ENCODE measurements at places on chromosomes 1 and 21. TPM values are rescaled to one million over a fixed set of nuclear protein-coding genes. Genes with fewer than 3 reads are reported as not detected.

The LCE3E gene
- total RNA-seq, result not detected

The MSH4 gene
- total RNA-seq, result 0.98 TPM

The IGSF9 gene
- total RNA-seq, result 7.6 TPM

The KLF17 gene
- total RNA-seq, result under 0.01 TPM

The LRRC7 gene
- 215 TPM for total RNA-seq

The GJA9 gene
- total RNA-seq, result not detected

The OR10Z1 gene
- total RNA-seq, result not detected

The CDC7 gene
- 20.4 TPM for total RNA-seq

The PM20D1 gene
- under 0.01 TPM for total RNA-seq

The GSTM5 gene
- 1.7 TPM for total RNA-seq

The GLMN gene
- 18.2 TPM for total RNA-seq

The C1QB gene
- 5.9 TPM for total RNA-seq

The PNRC2 gene
- 63.7 TPM for total RNA-seq

The PRELP gene
- total RNA-seq, result 0.49 TPM

The PLA2G2D gene
- not detected for total RNA-seq

The LRIG2 gene
- total RNA-seq, result 27.5 TPM

The ZBTB8A gene
- 27.0 TPM for total RNA-seq

The MATN1 gene
- total RNA-seq, result under 0.01 TPM

The IVL gene
- total RNA-seq, result under 0.01 TPM

The GRIK1 gene
- total RNA-seq, result 4.9 TPM

The RNU1-3 gene
- 73,230 TPM for total RNA-seq

The GSTM1 gene
- not detected for total RNA-seq

The KIAA1614 gene
- 3.0 TPM for total RNA-seq

The PRAMEF8 gene
- not detected for total RNA-seq

The MCOLN2 gene
- not detected for total RNA-seq

The COL24A1 gene
- total RNA-seq, result 0.74 TPM

The GJB3 gene
- not detected for total RNA-seq

The OVAAL gene
- not detected for total RNA-seq

The BMP8B gene
- total RNA-seq, result 0.49 TPM

The ERICH3 gene
- total RNA-seq, result 15.0 TPM

The LIN28A gene
- not detected for total RNA-seq

The POGZ gene
- total RNA-seq, result 50.4 TPM

The LCE6A gene
- not detected for total RNA-seq

The SMG7 gene
- total RNA-seq, result 29.0 TPM

The TMEM35B gene
- total RNA-seq, result 2.7 TPM

The TFF2 gene
- total RNA-seq, result not detected

The NFYC gene
- total RNA-seq, result 21.9 TPM

The SLC25A34 gene
- 0.49 TPM for total RNA-seq

The ATP1A4 gene
- total RNA-seq, result under 0.01 TPM

The SPRR2F gene
- total RNA-seq, result not detected

The S100A7A gene
- not detected for total RNA-seq

The RNF223 gene
- total RNA-seq, result not detected

The PERM1 gene
- total RNA-seq, result 0.25 TPM

The PLA2G4A gene
- 1.2 TPM for total RNA-seq

The RHOU gene
- total RNA-seq, result 36.1 TPM

The ALX3 gene
- not detected for total RNA-seq

The S100A4 gene
- total RNA-seq, result 0.98 TPM

The LMOD1 gene
- total RNA-seq, result 0.49 TPM

The SLC6A17 gene
- total RNA-seq, result 13.5 TPM
